ENCODE measurements at places on chromosomes 11 and 22.
A peak's percentile ranks its signal among the peaks of the same experiment; 100 is the strongest.

- DNase-seq = no peak
These were observed 12.2 kb downstream of the USP2 start for GRCh38 chr11:119369132-119369925.

GRCh38 chr11:107505647-107506225 is 48.1 kb upstream of the CWF19L2 start:
- no peak for DNase-seq

- no peak for DNase-seq
These were observed 606.1 kb upstream of the CADM1 start for GRCh38 chr11:116110356-116110755.

DNA sequence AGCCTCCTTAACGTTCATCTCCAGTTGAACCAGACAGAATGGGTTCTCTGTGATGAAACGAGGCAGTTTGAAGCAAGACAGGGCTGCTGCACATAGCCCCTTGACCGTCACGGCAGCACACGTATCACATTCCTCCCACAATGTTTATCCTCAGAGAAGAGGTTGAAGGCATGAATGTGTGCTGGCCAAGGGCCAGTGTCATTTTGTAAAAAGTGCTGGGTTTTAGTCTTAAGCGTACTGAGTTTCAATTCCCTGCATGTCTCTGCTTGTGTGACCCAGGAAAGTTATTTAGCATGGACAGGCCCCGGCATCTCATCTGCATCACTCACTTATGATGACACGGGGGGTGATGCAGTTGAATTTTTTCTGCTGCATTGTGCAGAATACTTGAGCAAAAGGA is 31.6 kb downstream of the TTC12 start:
- DNase-seq = no peak

GRCh38 chr11:35978891-35979290 is 35.0 kb downstream of the LDLRAD3 start:
- no peak for DNase-seq

DNA sequence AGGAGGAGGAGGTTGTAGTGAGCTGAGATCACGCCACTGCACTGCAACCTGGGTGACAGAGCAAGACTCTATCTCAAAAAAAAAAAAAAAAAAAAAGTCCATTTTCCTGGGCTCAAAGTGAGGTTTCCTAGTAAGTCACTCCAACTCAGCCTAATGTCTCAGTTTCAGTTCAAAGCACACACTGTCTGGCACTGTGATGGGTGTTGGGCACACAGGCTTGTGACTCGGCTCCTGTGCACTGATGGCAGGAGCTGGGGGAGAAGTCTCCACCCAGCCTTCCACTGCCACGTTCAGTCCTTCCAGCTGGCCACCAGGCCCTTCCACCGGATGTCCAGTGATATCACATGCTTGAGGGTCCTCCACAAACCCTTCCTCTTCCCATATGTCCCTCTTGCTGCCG is 186.0 kb downstream of the CEP164 start:
- DNase-seq = no peak

DNA sequence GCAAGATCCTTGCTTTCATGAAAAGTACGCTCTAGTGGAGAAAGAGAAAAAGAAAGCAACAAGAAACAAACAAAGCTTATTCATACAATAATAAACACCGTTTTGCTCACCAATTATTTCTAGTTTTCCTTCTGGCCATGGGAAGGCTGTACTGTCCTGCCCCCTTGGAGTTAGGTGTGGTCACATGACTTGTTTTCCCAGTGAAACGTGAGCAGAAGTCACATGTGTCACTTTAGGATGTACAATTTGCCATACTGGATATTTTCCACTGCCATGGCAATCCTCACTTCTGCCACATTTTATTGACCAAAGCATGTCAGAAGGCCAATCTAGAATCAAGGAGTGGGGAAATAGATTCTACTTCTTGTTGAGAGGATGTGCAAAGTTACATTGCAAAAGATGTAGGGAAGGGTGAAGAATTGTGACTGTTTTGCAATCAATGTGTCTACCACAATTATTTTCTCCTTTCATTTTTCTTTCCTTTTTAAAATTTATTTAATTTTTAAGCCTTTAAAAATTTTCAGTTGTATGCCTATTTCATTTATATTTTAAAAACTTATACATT is 24.3 kb upstream of the TRAF6 start:
- no peak for DNase-seq

GRCh38 chr22:32005453-32005852 is 37.6 kb upstream of the SLC5A1 start:
- no peak for DNase-seq

DNA sequence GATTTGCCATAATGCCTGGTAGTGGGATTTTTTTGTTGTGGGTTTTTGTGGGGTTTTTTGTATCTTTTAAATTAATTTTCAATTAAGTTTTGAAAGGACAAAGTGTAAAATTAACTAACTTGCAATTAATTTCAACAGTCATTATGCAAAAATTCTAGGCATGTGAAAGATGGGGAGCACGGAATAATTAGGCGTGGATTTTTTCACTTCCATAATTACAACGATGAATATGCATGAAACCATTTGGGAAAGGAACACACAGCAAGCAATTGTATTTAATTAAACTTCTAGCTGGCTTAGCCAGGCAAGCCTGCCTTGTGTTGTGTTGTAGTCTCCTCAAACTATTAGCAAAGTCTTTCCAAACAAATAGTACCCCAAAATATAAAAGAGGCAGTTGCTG is 87.8 kb downstream of the COMMD9 start:
- DNase-seq = no peak

- no peak for DNase-seq
These were observed 1.5 kb downstream of the AMPD3 start for GRCh38 chr11:10456519-10456918.

GRCh38 chr11:123659311-123659710 is 4.9 kb upstream of the SCN3B start:
- no peak for DNase-seq

GRCh38 chr11:128518493-128519207 is 68.7 kb downstream of the ETS1 start:
- no peak for DNase-seq

- DNase-seq = peak; percentile 6
These were observed 428 bp upstream of the FEZ1 start for GRCh38 chr11:125496529-125496857.

DNA sequence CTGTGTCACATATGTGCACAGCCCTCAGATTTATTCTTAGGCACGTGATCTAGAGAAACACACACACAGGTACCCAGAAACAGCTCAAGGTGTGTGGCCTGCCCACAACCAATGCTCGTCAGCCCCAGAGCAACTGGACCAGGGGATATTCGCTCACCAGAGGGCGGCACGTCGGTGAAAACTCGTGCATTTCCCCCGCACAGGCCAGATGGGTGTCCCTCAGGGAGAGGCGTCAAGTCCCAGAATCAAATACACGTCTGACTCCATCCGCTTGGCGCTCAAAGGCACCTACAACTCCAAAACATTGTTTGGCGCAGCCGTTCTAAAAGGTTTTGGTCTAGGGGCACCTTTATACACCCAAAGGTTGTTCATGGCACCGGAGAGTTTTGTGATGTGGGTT is 429.0 kb downstream of the BRD1 start:
- no peak for DNase-seq

DNA sequence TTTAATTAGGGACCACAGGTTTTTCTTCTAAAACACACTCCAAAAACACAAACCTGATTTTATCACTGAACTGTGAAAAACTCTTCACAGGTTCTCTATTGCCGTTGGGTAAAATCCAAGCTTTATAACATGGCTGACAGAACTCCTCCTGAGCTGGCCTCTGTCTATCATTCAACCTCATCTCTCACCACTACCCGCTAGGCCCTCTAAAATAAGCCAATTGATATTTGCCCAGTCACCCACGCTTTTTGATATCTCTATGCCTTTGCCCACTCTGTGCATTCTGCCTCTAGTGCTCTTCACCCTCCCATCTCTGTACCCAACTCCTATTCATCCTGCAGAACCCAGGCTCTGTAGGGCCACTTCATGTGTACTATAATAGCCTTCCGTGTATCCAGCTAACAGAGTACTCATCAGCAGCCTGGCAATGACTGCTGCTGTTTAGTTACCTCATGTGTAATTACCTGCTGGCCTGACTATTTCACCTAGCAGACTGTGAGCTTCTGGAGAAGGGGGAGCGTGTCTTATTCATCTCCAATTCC is 1.1 kb upstream of the CNGA4 start:
- no peak for DNase-seq

- DNase-seq = no peak
These were observed 15.8 kb upstream of the TXNRD2 start for GRCh38 chr22:19957445-19957844.
